ENCODE measurements at places on chromosomes 2 and 18. TPM values are rescaled to one million over a fixed set of nuclear protein-coding genes. Genes with fewer than 3 reads are reported as not detected.

- DNase-seq = no peak
Observed at GRCh38 chr2:187640926-187641510, 86.8 kb upstream of the TFPI start.

DNA sequence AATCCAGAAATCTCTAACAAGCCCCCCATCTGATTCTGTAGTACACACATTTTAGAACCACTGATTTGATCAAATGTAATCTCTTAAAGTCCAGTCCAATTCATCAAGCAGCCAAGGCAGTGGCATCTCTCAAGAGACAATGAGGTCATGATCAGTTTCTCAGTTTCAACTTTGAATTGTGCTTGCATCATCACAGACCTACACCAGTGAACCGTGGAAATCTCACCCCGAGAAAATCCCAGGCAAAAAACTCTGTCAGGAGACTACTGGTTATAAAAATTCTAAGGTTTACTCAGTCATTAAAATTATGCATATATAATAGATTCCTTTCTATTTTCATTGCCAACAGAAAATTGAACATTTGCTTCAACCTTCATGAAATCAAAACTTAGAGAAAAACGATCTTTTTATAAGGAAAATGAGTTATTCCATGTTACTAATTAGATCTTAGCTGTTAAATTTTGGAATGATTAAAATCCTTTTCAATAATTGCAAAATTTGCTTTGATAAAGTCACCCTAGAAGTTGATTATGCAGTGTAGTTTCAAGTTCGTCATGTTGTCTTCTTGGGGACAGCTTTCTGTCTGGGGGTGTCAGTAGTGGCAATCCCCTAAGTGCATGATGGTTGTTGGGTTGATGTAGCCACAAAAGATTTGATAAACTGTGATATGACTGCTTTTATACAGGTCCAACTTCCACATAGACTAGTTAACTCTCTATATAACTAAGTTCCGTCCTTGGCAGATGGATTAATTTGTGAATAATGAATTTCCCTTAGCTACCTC is 235.0 kb downstream of the CAMKMT start:
- no peak for DNase-seq

The PEX13 gene
- 34.1 TPM for polyA plus RNA-seq

- DNase-seq = no peak
Observed at GRCh38 chr2:158693476-158693875, 101.6 kb upstream of the DAPL1 start.

Measured in right renal pelvis (tissue), 4 donors.